Cardiac muscle cell (in vitro differentiated cells and primary cell): ENCODE measurements at places on chromosomes 16 and 17.

DNA sequence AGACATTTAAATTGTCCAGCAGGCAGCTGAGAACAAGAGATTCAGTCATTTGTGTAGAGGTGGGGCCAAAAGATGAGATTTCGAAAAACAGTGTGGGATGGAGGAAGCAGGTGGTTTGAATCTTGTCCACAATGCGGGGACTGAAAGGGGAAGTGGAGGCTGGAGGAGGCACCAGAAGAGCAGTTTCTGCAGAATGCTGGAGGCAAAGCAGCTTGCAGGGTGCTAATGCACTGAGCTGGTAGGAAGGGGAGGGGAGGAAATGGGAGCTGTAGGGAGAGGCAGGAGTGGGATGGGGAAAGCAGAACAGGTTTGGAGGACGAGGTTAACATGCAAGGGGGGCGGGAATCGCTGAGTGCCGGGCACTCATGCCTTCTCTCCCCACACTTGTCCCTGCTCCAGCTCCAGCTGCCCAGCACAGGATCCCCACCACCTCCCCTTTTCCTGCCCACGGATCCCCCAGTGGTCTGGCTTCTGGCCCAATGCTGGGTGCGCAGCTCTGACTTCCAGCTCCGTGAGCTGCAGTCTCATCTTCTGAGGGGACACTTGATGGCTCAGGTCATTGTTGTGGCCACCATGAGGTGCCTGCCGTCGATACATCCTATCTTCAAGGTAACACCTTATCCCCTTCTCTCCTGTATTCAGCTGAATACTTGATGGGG is 9.4 kb downstream of the C17orf100 start:
- DNase-seq, result no peak

DNA sequence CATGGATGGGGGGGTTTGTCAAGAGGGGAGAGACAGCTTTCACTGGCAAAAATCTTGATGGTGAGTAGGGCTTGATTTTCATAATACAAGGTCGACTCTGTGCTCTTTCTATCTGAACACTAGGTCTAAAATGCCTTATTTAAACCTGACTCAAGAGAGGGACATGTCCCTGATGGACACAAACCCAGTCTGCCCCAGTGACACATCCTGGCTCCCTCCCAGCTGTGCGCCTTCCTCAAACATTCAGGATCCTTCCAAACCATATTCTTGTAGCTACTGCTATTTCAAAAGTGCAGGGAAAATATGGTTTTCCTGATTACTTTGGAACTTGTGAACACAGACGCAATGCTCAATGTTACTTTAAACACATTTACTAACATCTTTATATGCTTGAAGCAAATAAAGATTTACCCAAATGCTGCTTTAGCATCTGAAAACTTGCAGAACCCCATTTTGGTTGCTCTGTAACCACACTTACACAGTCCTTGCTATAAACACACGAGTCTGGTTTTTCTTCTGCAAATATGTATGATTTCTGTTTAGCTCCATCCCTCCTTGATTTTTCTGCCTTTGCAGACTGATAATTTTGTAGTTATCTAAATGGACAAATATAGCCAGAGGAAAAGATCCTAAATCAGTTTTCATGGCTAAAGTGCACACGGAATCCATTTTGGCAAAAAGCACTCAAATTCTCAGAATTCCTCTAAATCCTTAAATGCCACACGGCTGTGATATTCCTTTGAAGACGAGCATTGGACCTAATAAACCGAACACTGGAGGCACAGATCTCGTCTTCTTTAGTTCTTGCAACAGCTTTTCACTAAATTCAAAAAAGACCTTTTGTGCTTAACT is 499.9 kb upstream of the ZFHX3 start:
- DNase-seq, result no peak

GRCh38 chr16:60204181-60204580 is 1470.1 kb upstream of the GOT2 start:
- no peak for DNase-seq

- DNase-seq, result no peak
These were observed 630 bp downstream of the MILR1 start for GRCh38 chr17:64449545-64449944.

DNA sequence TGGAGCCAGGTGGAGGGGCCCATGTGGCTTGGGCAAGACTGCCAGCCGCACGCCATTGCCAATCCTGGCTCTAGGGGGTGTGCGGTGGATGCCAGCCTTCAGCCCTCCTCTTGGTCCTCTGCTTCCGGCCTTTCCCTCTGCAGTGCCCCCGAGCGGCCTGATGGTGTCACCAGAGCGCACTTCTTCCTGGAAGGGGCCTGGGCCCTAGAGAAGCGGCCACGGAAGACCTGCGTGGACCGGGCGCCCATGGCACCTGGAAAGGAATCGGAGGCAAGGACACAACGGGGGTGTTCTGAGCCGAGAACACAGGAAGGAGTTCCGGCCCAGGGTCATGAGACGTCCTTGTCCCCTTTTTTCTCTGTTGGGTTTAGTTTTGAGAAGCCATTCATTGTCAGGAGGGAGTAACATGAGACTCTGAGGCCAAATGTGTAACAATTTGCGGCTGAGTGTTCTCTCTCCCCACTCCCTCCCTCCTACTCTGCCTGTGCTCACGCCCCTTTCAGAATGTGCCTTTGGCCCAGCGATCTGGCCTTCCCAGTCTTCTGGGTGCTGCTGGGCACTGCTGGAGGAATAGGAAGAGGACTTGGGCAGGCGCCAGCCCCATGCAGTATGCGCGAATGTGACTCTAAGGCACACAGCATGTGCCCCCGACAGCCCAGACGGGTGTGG is 92.8 kb downstream of the IRX3 start:
- DNase-seq, result peak; percentile 81

- DNase-seq, result no peak
These were observed 10.4 kb downstream of the CHMP6 start for GRCh38 chr17:81002013-81002384.

- DNase-seq, result no peak
These were observed 50.8 kb downstream of the MRTFB start for GRCh38 chr16:14121872-14122271.

DNA sequence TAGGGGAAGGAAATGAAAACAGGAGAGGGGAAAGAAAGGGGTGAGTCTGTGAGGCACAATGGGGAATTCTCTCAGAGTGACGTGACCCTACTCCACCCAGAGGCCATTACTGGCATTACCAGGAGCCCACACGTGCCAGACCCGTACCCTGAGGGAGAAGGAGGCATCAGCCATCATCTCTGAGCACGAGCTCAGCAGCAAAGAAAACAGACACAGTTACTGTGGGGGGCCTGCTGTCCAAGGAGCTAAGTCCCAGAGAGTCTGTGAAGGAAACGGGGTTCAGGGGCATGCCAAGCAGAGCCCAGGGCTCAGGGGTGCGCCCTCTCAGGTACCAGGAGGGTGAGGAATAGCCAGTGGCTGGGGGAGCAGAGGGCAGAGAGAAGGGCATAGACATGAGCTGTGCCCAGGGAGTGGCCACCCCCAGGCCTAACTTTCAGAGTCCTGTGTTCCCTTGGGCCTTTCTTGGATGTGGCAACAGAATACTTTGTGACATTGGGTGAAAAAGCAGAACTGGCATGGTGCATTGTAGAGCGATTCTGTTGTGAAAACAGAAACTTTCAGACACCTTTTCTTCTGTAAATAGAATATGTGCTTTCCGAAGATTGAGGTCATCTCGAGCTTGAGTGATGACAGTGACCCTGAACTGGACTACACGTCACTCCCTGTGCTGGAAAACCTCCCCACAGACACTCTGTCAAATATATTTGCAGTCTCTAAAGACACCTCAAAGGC is 11.3 kb downstream of the TAF1C start:
- peak; percentile 74 for DNase-seq

DNA sequence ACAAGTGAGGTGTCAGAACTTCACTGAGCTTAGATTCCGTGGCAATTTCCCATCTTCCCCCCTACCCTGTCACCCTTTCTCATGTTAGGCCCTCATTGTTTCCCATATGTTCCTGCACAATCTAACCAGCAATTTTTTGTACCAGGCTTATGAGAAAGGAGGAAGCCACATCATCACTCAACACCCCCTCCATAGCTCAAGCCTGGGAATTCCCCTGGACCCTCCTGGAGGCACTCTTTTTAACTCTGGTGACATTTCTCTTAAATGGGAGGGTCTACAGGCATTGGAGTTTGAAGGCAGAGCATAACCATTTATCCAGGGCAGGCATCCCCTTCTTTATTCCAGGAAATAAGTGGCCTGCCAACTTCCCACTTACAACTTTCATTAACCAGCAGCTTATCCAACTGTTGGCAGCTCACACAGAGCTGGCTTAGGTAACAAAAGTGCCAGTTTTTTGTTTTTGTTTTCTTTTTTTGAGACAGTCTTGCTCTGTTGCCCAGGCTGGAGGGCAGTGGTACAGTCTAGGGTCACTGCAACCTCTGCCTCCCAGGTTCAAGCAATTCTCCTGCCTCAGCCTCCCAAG is 10.4 kb upstream of the GLG1 start:
- no peak for DNase-seq

- no peak for DNase-seq
These were observed 115.3 kb downstream of the SNX29 start for GRCh38 chr16:12091569-12092543.

GRCh38 chr17:8382052-8382879 is 727 bp downstream of the RPL26 start:
- DNase-seq, result no peak

- no peak for DNase-seq
These were observed 10.3 kb downstream of the FKBP10 start for GRCh38 chr17:41823141-41823524.

- DNase-seq, result no peak
These were observed 20.5 kb downstream of the DEXI start for GRCh38 chr16:10921536-10922327.

DNA sequence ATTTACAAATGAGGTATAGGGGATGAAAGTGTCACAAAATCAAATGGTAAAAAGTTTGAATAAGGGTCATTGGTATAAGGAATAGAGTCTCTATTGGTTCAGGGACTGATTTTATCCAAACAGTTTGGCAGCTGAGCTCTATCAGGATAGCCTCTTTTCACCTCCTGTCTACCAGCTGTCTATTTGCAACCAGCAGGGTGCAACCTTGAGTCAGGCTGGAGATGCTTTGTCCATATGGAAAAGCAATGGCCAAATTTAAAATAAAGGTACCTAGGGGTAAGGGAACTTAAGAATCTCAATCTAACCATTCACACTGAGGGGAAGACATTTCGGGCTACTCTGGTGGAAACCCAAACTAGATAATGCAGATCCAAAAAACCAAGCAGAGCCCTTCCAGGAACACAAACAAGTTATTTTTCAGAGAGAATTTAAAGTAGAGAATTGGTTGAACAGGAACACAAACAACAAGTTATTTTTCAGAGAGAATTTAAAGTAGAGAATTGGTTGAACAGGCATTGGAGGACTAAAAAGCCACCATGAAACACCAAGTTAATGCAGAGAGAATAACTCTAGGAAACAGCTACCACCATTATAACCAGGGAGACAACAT is 12.6 kb upstream of the CA10 start:
- peak; percentile 55 for DNase-seq

DNA sequence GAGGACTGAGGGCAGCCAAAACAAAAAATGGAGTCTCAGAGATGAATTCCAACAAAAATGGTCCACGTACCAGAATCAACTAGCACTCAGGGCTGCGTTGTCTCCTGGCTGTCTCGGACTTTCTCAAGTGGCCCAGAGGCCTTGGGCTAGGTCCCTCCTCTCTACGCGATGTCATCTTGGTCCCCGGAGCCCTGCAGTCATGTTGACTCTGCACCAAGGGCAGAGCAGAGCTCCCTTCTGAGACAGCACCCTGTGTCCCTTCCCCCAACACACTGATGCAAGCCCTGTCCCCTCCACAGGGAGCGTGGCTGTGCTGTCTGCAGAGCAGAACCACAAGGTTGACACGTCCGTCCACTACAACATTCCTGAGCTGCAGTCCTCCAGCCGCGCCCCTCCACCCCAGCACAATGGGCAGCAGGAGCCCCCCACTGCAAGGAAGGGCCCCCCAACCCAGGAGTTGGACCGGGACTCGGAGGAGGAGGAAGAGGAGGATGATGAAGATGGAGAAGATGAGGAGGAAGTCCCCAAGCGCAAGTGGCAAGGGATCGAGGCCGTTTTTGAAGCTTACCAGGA is 20.8 kb downstream of the GINS2 start:
- no peak for DNase-seq

GRCh38 chr17:28327709-28328108 is 7.6 kb downstream of the IFT20 start:
- no peak for DNase-seq

DNA sequence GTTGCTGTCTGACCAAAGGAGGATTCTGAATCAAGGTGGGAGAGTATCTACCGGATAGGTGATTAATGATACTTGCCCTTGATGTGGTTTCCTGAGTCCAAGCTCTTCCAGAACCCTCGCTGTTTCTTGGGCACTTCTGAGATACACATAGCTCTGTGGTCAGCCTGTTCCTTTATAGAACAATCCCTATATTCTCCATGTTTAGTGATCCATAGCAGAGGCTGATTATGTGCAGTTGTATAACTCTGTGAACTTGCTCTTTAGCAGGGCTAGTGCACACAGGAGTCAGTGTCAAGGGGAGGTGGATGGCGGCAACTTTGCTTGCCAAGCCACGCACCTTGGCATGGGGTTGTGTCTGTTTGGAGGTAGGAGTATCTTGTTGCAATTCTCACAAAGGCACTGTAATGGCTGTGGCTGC is 36.1 kb downstream of the ARL4D start:
- DNase-seq, result no peak

GRCh38 chr17:59004338-59005111 is 102.2 kb downstream of the TRIM37 start:
- peak; percentile 73 for DNase-seq

GRCh38 chr16:87560428-87561199 is 41.7 kb upstream of the JPH3 start:
- DNase-seq, result no peak

DNA sequence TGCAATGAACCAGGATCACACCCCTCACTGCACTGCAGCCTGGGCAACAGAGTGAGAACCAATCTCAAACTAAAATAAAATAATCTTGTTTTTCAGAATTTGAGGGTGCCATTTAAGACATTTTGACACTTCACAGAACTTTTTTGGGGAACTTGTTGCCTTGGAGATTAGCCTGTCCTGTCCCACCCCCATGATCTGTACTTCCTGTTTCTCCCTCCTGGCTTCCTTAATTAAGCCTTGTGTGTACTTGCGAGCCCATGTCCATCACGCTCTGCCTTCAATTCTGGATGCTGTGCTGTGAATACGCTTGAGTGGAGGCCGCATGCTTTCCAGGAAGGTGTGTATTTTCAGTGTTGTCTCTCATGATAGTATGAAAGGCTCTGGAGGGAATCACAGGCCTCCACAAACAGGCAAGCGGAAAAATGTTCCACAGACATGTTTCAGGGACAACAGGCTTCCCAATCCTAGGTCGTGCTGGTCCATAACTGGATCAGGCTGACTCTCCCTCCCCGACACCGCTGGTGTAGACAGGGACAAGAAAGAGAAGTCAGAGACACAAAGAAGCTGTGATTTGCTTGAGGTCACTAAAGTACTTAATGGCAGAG is 56.9 kb downstream of the NOS2 start:
- no peak for DNase-seq

GRCh38 chr17:76420356-76421043 is 32.5 kb downstream of the UBE2O start:
- DNase-seq, result no peak
